Glomerular endothelial cell (primary cell): ENCODE measurements at places on chromosomes 2 and 18. TPM values are rescaled to one million over a fixed set of nuclear protein-coding genes. Genes with fewer than 3 reads are reported as not detected.

Gene RUFY4
- total RNA-seq: not detected in 2 replicates

Gene GALNT5
- 0.48 and 2.6 TPM in 2 replicates for total RNA-seq

Gene CABYR
- total RNA-seq: 3.0 and 6.0 TPM in 2 replicates

Gene ZAP70
- 2.7 and 4.6 TPM in 2 replicates for total RNA-seq

Gene MALL
- 94.9 and 197 TPM in 2 replicates for total RNA-seq

Gene TGFA
- 0.93 and 3.7 TPM in 2 replicates for total RNA-seq

Gene ABCB6
- 11.8 and 17.8 TPM in 2 replicates for total RNA-seq

Gene INHA
- not detected in 2 replicates for total RNA-seq

Gene SCN2A
- total RNA-seq: 0.06 and 0.10 TPM in 2 replicates

Gene DLX2
- 0.41 TPM in 1 of 2 replicates, not detected in the other for total RNA-seq

Gene SLC11A1
- total RNA-seq: 0.05 TPM in 1 of 2 replicates, not detected in the other

Gene PROKR1
- total RNA-seq: not detected in 2 replicates

Gene C18orf54
- 5.7 and 6.1 TPM in 2 replicates for total RNA-seq

Gene CHRNG
- total RNA-seq: not detected in 2 replicates

Gene PLEK
- 0.12 TPM in 1 of 2 replicates, not detected in the other for total RNA-seq

Gene GKN2
- not detected in 2 replicates for total RNA-seq

Gene RNPEPL1
- 108 and 141 TPM in 2 replicates for total RNA-seq
